Suppressor macrophage treated with lipopolysaccharide for 1 hour (primary cell): ENCODE measurements at places on chromosomes 1 and 21.
A peak's percentile ranks its signal among the peaks of the same experiment; 100 is the strongest.

DNA sequence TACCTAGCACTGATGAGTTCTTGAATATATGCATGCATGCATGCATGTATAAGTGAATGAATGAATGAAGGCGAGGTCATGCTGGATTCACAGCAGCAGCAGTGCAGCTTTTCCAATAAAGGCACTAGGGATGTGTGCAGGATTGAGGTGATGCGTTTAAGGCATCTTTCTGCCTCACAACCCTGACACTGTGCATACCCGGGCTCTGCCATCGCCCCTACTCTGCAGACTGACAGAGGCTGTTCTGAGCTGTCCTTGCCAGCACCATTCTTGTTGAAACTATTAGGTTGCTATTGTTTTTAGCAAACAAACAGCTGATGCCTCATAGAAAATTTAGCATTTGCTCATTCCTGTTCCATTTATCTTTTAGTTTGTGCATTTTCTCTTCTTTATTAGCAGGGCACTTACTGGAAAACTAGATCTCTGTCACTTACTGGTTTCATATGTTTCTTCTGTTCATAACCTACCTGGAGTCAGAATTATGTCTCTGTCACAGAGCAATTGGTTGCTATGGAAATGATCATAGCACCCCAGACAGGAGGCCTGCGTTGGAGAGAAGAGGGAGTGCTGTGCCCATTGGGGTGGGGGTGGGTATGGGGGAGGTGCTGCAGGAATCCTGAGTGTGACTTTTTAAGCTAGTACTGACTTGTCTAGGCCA is 79.0 kb downstream of the CD58 start:
- DNase-seq: no peak

DNA sequence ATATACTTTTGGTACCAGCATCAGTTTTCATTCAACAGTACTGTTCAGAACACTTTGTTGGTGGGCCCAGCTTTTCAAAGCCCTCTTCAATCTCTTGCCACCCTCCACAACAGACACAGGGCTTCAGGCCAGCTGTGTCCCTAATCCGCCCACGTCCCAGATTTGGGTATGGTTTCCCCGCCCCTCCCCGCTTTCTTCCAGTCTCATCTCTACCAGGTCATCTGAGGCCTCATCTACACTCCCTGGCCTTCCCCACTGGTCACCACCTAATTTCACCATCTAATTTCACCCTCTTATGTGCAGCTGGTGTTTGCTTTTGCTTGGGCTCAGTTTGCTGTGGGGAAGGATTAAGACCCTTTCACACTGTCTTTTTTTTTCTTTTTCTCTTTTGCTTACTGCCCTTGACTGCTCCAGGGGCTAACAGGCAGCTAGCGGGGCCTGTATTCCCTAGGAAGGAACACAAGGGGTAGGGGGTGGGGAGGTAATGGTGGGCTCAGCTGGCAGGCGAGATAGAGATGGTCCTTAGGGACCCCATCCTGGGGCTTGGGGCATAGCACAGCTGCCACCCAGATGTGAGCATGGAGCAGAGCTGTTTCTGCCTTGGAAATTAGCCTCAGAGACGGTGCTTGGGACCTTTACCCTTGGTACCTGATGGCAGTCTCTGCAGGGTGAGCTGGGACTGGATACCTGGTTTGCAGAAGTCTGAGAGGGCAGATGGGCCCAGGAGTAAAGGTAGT is 3.8 kb upstream of the EPB41 start:
- DNase-seq: no peak

DNA sequence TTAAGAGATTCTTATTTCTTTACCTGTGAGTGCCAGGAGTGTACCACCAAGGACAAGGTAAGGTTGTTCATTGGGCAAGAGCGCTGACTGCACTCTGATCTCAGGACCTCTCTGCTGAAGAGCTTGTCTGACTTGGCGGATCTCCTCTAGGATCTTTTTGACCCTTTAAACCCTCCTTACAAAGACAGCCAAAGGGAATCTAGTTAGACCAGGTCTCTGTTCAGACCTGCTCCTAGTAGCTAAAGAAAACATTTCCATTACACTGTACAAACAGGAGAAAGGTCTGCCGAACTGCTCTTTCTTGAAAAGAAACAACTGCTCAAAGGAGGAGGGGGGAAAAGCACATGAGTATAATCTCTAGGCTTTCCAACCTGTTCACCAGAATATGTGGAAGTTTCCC is 49.3 kb downstream of the SMYD2 start:
- DNase-seq: no peak

- no peak for DNase-seq
Observed at GRCh38 chr1:109757936-109758786, 5.6 kb downstream of the EPS8L3 start.

GRCh38 chr1:227803933-227804332 is 11.5 kb upstream of the PRSS38 start:
- no peak for DNase-seq

DNA sequence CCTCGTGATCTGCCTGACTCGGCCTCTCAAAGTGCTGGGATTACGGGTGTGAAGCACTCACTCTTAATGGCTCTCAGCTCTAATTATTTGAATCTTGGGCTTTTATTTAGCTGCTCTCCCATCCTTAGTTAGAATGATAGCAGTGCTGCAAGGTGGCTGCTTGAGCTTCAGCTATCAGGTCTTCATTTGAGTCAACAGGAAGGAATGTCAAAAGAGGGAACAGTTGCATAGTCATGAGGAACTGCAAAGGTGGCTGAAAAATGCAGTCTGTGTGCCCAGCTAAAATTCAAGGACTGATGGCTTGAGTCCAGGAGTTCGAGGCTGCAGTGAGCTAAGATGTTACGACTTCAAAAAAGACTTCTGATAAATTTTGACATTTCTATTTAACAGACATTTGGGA is 55.6 kb downstream of the UCK2 start:
- no peak for DNase-seq

- DNase-seq: no peak
Observed at GRCh38 chr1:4179914-4180735, 280.1 kb upstream of the C1orf174 start.

DNA sequence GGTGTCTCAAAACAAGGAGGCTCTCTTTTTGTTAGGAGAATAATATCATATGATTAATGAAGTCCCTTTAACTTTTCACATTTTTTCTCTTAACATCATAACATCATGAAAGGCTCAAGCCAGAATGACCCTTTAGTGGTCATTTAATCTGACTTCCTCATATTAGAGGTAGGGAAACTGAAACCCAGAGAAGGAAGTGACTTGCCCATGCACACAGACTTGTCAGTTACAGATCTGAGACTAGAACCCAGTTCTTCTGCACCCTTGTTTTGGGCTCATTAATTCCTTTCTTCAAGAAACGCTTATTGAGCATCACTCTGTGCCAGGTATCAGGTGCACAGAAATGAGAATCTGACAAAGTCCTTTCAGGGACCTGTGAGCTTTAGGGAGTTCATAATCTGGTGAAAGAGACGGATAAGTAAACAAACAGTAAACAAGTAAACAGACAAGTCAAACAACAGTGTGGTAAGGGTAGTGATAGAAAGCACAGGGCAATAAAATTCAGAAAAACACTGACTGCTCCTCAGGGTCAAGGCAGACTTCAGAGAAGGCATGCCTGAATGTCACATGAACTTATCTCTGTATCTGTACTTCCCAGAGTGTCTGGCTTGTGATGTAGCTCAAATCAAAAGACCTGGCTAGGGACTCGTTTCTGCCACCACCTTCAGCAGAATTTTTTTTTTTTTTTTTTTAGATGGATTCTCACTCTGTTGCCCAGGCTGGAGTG is 38.3 kb upstream of the OSBPL9 start:
- DNase-seq: peak; percentile 86

GRCh38 chr1:15329104-15329820 is 80.4 kb upstream of the EFHD2 start:
- peak; percentile 81 for DNase-seq

- DNase-seq: peak; percentile 73
Observed at GRCh38 chr1:48469616-48470480, 2.2 kb downstream of the SPATA6 start.

- no peak for DNase-seq
Observed at GRCh38 chr1:7103361-7103782, 318.1 kb downstream of the CAMTA1 start.
